Common myeloid progenitor, CD34-positive (primary cell): ENCODE measurements at places on chromosomes 6 and 20.
A peak's percentile ranks its signal among the peaks of the same experiment; 100 is the strongest.

DNA sequence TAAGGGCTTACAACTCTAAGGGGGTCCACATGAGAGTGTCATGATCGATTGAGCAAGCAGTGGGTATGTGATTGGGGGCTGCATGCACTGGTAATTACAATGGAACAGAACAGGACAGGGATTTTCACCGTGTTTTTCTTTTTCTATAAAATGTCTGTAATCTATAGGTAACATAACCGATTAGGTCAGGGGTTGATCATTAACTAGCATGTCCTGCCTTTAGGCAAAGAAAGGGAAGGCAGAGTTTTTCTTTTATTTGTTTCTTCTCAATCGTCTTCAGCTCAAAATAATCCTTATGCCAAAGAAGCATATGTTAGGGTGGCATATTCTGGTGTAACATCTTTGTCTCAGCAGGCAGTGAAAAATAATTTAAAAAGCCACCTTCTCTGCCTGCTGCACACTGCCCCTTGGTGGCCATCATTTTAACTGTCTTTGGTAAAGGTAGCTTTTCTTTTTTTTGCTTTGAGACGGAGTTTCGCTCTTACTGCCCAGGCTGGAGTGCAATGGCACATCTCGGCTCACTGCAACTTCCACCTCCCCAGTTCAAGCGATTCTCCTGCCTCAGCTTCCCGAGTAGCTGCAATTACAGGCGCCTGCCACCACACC is 9.7 kb upstream of the CEP43 start:
- DNase-seq = peak; percentile 77

DNA sequence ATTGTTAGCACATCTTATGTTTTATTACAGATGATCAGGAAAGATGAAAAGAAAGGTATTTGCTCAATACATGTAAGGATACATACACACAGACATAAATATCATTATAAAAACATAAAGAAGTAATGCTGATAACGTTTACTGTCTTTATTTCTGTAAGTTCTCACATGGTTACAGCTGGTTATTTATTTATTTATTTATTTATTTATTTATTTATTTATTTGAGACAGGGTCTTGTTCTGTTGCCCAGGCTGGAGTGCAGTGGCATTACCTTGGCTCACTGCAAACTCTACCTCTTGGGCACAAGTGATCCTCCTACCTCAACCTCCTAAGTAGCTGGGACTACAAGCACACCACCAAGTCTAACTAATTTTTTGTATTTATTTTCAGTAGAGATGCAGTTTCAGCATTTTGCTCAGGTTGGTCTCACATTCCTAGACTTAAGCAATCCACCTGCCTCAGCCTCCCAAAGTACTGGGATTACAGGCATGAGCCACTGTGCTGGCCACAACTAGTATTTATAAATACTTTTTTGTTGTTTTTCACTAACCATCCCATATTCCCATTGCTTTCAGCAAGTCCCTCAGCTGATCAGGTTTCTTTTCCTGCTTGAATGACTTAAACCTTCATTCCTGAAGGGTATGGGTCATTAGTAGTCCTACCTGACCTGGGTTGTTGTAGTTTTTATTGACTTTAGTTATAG is 35.8 kb downstream of the HLA-B start:
- no peak for DNase-seq

DNA sequence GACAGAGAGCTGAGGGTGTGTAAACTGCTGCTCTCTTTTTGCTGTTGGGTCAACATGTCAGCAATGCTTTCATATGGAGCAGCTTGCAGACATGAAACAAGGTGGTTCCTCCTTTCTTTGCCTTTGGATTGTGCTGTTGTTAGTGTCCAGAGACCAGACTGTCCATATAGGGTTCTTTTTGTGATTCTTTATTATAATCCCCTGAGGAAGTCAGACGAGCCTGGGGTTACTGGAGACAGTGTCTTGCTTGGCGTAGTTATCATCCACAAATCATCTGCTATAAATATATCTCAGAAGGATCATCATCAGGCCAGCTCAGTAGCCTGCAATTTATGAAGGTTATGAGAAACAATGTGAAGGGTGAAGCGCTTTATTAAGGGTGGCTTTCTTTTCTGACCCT is 2.3 kb upstream of the ADGRB3 start:
- DNase-seq = no peak

- DNase-seq = no peak
These were observed 8.8 kb downstream of the NKX2-4 start for GRCh38 chr20:21388566-21388965.

GRCh38 chr6:170529839-170530469 is 23.2 kb downstream of the PSMB1 start:
- DNase-seq = peak; percentile 65

- no peak for DNase-seq
These were observed 5.1 kb downstream of the VNN1 start for GRCh38 chr6:132708771-132709170.

GRCh38 chr20:10674684-10675449 is 1.1 kb upstream of the JAG1 start:
- DNase-seq = peak; percentile 85

DNA sequence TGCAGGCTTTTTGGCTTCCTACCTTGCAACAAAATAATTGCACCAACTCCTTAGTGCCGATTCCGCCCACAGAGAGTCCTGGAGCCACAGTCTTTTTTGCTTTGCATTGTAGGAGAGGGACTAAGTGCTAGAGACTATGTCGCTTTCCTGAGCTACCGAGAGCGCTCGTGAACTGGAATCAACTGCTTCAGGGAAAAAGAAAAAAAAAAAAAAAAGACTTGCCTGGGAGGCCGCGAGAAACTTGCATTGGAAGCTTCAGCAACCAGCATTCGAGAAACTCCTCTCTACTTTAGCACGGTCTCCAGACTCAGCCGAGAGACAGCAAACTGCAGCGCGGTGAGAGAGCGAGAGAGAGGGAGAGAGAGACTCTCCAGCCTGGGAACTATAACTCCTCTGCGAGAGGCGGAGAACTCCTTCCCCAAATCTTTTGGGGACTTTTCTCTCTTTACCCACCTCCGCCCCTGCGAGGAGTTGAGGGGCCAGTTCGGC is 420 bp downstream of the SOX4 start:
- no peak for DNase-seq

DNA sequence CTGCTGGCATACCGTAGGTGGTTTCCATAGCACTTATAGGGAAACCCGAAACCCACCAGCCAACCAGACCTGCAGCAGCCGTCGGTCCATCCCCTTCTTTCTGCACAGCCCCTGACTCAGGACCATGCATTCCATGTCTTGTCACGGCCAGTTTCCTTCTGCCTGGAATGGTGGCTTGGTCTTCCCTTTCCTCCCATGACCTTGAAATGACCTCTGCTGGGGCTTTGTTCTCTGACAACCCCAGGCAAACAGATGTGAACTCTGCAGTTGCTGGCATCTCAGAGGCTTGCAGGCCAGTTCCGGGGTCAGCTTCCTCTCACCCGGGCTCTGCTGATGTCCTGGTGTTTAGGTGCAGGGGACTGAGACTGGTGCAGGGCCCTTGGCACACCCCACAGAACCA is 250.8 kb downstream of the SMOC2 start:
- DNase-seq = no peak

DNA sequence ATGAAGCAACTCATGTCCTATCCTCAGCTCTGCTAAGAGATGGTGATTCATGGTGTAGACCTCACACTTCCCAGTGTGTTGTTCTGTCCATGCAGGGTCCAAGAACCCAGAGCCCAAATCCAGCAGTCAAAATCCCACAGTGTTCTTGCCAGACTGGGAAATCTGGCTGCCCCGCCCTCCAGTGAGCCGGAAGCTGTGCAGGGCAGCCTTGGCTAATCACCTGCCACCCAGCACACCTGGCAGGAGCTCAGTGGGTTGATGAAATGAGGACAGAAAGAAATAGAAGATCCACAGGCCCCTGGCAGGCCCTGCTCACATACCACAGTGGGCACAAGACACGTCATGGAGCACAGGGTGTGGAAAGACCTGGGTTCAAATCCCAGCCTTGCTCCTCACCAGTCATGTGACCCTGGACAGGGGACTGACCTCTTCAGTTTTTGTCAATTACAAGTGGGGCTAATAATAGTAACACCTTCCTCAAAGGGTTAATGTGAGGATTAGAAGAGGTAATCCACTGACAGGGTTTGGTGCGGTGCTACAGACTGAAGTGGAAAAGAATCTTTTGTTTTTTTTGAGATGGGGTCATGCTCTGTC is 13.6 kb upstream of the GUCA1A start:
- DNase-seq = no peak

DNA sequence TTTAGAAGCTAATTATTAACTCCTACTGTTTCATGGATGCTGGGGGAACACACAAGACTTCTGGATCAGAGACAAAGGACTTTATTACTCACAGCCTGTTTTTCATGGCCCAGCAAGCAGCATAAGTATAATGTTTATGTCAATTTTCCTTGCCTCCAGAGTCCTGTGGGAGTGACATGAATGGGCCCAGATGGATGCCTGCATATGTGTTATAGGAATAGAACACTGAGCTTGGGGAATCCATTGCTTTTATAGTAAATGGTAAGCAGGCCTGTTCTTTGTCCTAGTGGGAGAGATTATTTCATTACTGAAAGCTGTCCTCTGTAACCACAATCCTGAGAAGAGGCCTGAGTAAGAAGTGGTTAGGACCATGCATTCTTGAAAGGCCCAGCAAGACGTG is 25.6 kb downstream of the BLTP3A start:
- no peak for DNase-seq

DNA sequence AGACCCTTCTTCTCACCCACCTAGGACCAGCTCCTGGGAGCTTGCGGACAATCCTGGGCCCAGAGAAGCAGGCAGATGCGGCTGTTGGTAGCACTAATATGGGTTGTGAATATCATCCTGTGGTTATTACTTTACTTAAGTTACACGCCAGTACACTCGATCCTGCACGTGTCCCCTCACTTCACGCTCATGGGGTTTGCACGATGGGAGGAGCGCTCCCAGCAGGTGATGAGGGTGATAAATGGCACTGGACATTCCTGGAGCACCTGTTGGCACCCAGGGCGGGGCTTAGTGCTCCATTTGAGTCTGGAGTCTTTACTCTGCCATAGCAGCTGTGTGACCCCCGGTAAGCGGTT is 335.1 kb downstream of the PREX1 start:
- no peak for DNase-seq
